ENCODE measurements at places on chromosomes 7 and 10. TPM values are rescaled to one million over a fixed set of nuclear protein-coding genes. Genes with fewer than 3 reads are reported as not detected.
A peak's percentile ranks its signal among the peaks of the same experiment; 100 is the strongest.

Gene DNAJC12
- 1.4 TPM for total RNA-seq

Gene ANK3
- total RNA-seq = 52.3 TPM

Gene GOLGA7B
- total RNA-seq = 0.21 TPM

Gene PRKCQ
- 1.5 TPM for total RNA-seq

Gene LRRC72
- not detected for total RNA-seq

GRCh38 chr7:17854261-17855047 lies 85.8 kb downstream of the SNX13 start:
- no peaks in the 10 kb centered on the region for H3K36me3 ChIP-seq
- H3K4me1 ChIP-seq = no peaks in the 10 kb centered on the region
- H3K4me3 ChIP-seq = no peak overlapping the region
- H3K27ac ChIP-seq = no peak overlapping the region

- H3K4me1 ChIP-seq = no peaks in the 10 kb centered on the region
- DNase-seq = no peak
- H3K36me3 ChIP-seq = peaks cover 4% of the 10 kb centered on the region
Observed at GRCh38 chr7:102248081-102248455, 38.6 kb upstream of the SH2B2 start.

DNA sequence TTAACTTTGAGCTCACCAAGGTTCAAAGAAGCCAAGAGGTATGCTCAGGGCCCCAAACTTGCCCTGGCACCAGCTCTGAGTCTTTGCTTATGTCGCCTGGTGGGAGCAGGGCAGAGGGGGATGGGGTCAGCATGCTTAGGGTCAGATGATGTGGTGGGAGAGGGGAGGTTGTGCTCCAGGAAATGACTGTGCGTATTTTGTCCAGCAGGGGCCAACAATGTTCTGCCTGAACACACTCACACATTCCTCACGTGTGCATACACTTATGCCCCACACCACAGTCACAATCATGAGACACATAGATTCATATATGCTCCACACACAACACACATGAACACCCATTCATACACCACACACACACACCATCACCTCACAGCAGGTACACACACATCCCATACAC lies 4.4 kb upstream of the RAMP3 start:
- no peaks in the 10 kb centered on the region for H3K36me3 ChIP-seq
- H3K4me3 ChIP-seq = no peak overlapping the region
- no peaks in the 10 kb centered on the region for H3K4me1 ChIP-seq
- peak; percentile 26 for DNase-seq
- no peaks in the 10 kb centered on the region for H3K27me3 ChIP-seq

- no peak overlapping the region for H3K4me3 ChIP-seq
- H3K36me3 ChIP-seq = no peaks in the 10 kb centered on the region
Observed at GRCh38 chr10:117471344-117471874, 71.1 kb upstream of the EMX2 start.

DNA sequence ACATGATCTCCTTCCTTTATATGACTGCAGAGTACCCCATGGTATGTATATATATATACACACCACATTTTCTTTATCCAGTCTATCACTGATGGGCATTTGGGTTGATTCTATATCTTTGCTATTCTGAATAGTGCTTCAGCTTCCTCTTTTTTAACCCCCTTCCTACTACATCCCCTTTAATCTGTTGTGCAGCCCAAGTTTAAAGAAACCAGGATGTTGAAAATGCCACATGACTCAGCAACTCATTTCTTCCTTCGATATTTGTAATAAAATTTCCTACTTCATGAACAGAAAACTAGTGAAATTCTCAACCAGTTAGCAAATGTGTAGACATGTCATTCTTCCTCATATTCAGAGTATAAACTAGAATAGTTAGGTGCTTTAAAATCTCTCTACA lies 1245.7 kb upstream of the SORCS1 start:
- no peaks in the 10 kb centered on the region for H3K4me1 ChIP-seq
- no peaks in the 10 kb centered on the region for H3K27me3 ChIP-seq
- H3K27ac ChIP-seq = peak overlapping the region; percentile 1

GRCh38 chr7:96663457-96663856 lies 46.2 kb downstream of the SEM1 start:
- no peaks in the 10 kb centered on the region for H3K36me3 ChIP-seq
- no peaks in the 10 kb centered on the region for H3K4me1 ChIP-seq
- no peak overlapping the region for H3K4me3 ChIP-seq
- DNase-seq = no peak
- no peaks in the 10 kb centered on the region for H3K27me3 ChIP-seq
- no peak overlapping the region for H3K27ac ChIP-seq

- no peak overlapping the region for H3K4me3 ChIP-seq
- no peaks in the 10 kb centered on the region for H3K4me1 ChIP-seq
- no peaks in the 10 kb centered on the region for H3K36me3 ChIP-seq
- no peak for DNase-seq
Observed at GRCh38 chr7:16446508-16446907, 19.0 kb downstream of the SOSTDC1 start.

DNA sequence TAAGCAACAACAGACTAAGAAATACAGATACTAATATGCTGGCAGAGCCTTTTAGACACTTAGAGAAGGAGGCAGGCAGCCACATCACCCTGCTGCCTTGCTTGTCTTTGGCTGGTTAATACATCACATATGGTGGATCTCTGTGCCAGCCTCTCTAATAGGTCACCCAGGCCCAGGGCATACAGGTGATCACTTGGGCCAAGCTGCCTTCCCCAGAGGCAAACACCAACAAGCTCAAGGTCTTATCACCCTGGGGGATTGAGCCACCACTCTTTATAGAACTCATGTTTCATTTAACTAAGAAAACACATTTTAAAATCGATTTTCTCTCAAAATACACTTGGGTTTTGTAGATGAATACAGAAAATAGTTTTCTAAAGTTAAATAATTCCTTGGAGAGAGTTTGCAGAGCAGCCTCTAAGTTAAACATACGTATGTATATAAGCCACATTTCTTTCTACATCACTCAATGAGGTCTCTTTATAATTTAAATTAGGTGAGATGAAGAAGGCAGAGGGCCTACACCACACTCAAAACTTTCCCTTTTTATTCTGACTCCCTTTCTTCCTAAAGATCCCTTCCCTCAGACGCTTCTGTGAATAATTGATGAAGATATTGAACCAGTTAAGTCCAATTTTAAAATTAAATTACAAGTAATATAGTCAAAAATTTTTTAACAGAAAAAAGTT lies 556.8 kb upstream of the GHITM start:
- H3K4me1 ChIP-seq = no peaks in the 10 kb centered on the region
- H3K36me3 ChIP-seq = no peaks in the 10 kb centered on the region
- no peak for DNase-seq

Measured in Caco-2 (cell line).